Activated CD4-positive, alpha-beta T cell treated with anti-CD3 and anti-CD28 coated beads, Interleukin-2, amount 10 ng/mL, durations not matched to agents 7 days and 5 days (primary cell): ENCODE measurements at places on chromosomes 1 and 21. TPM values are rescaled to one million over a fixed set of nuclear protein-coding genes. Genes with fewer than 3 reads are reported as not detected.

The RAB3B gene
- total RNA-seq = 0.02 TPM

The AGT gene
- not detected for total RNA-seq

The CDCA8 gene
- 91.2 TPM for total RNA-seq

The NBPF4 gene
- 0.10 TPM for total RNA-seq

The HSF2BP gene
- total RNA-seq = 0.56 TPM

The RNF186 gene
- not detected for total RNA-seq

The AADACL3 gene
- not detected for total RNA-seq

The ATAD3C gene
- total RNA-seq = 0.17 TPM

The TRNP1 gene
- total RNA-seq = not detected
